ENCODE measurements at places on chromosomes 2 and 18.

DNA sequence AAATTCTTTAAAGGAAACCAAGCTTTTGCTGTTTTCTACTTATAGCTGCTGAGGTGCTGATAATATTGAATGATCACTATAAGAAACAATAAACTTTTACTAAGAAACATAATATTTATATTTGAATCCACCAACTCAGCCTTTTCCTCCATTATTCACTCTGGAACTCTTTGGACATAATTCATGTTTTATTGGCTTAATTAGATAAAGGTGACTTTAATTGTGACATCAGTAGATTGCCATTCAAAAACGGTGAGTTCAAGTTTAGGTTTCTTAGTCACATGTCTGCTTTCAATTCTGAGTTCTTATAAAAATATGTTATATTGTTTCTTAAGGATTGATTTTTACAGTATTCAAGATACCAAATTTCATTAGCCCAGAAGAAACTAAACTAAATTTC is 24.0 kb downstream of the CCDC85A start:
- DNase-seq = no peak

DNA sequence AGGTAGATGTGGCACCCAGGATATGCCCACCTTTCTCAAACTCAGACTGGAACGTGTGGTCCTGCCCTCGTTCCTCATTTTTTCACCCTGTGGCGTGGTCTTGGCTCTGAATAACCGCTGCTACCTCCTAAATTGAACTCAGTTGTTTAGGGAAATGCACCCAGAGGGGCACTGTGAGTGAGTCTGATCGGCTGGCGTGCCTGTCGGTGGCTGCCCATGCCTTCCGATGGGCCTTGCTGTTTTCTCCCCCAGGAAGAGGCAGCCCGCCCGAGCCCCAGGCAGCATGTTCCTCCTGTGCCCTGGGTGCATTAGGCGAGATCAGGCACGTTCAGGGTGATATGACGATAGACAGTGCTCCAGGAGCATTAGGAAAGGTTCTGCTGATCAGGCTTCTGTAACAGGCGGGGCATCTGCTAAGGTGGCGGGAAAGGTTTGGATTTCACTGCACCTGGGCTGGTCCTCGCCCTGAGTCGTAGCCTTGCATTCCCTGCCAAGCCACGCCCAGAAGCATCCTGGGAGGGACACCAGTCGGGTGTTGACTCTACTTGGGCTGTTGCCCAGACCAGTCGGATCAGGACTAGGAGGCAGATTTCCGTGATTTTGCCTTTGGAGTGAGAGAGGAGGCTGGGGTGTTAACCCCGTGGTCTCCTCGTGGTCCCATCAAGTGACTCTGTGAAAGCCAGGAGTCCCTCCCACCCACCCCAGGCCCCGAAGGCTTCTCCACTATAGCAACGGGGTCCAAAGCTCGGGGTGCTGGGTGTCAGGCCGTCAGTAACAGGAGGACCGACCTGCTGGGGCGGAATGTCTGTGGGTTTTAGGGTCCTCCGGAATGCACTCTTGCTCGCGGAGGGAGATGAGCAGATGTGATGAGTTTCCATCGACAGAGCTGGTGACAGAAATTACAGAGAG is 75.1 kb downstream of the SH3BP4 start:
- DNase-seq = peak; percentile 97

DNA sequence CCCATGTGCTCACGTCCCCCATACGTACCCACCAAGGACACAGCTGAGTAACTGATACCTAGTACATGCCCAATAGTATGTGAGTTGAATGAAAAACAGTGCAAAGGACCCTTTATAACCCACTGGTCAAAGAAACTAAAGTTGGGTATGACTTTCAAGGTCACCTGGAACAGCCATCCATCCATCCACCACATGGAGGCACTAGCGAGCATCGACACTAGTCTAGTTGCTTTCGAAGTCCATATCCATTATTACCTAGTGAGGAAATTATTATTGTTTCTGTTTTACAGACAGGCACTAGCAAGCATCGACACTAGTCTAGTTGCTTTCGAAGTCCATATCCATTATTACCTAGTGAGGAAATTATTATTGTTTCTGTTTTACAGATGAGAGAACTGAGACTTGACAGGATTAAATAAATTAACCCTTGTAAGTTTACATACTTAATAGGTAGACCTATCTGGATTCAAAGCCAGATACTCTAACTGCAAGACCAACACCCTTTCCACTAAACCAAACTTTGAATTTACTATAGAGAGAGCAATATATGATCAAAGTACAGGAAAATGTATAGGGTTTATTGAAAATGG is 233.7 kb downstream of the METTL4 start:
- DNase-seq = no peak

DNA sequence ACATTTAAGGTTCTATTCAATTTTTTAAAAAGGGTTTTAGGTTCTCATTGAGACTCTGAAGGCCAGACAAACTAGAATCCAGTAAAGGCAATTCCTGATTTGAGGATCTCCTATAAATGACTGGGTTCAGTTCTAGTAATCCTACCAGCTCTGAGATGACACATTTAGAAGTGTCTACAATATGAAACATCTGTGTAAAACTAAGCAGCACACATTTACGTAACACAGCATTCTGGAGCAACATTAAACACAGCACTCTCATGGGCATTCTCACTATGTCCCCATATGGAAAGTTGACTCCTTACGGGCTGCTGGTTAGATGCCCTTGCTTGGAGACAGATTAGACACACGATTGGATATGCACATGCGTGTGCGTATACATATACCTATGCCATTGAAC is 114.4 kb downstream of the ZNF385B start:
- no peak for DNase-seq

GRCh38 chr2:20404950-20405349 is 41.9 kb upstream of the RHOB start:
- no peak for DNase-seq

- no peak for DNase-seq
Observed at GRCh38 chr18:27787547-27787946, 389.4 kb downstream of the CDH2 start.

DNA sequence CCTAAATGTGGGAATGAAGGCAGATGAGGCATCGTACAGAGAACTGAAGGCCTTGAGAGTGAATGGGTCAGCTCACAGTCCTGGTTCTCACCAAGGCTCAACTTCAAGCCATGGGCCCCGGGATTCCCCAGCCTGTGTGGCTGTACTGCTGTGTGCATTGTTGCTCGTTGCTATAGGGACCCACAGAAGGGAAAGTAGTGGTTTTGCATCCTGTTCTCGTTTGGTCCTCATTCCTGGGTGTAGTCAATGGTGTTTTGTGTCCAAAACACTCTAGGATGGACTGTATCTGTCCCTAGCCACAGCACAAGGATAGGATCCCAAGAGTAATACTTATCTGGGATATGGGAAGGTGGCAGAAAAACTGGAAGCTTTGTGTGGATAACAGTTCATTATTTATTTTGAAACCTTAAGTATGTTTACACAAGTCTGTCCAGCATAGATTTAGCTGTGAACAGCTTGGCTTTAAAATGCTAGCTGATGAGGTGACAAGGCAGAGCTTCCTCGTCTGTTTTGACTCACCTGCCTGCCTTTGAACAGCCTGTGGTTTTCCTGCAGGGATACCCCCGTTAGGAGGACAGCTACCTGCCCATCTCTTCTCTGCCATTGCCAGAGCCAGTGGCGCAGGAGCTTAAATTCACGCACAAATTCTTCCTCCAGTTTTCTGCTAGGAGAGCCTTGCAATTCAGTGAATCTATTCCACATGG is 85.0 kb downstream of the WDSUB1 start:
- no peak for DNase-seq

DNA sequence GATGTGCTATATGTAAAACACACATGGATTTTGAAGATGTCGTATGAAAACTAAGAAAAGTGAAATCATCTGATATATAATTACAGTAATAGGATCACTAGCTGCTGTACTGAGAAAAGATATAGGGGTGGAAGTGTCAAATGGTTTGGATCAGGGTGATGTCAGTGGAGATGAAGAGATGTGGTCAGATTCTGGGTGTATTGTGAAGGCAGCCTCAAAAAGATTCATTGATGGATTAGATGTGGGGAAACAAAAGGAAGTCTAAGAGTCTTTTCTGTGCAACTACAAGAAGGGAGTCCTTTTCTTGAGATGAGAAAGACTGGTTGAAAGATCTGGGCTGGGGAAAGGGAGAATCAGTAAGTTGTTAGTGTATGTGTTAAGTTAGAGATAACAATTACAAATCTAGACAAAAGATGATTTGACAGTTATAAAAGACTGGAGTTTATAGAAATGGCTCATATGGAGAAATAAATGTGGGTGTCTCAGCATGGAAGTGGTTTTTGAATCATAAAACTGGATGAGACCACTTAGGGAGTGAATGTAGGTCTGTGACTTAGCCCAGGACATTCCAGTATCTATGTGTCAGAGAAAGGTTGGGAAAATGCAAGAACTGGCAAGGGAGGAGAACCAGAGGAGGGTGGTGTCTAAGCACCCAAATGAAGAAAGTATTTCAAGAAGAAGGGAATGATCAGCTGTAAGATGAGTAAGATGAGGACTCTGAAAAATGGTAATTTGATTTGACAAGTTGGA is 347.4 kb downstream of the PARD3B start:
- no peak for DNase-seq

DNA sequence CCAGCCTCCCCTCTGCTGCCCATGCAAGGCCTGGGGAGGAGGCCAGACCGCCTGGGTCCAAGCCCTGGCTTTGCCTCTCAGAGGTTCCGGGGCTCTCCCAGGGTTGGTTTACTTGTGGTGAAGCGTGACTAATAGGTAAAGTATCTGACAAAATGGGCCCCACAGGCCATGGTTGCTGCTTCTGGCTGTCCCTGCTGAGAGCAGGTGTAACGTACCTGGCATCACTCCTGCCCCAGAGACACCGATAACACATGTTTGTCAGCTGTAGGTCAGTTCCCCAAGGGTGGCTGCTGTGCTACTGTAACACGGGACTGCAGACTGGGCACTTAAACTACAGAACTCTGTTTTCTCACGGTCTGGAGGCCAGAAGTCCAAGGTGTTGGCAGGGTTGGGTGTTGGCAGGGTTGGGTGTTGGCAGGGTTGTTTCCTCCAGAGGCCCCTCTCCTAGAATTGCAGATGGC is 34.1 kb downstream of the ODC1 start:
- no peak for DNase-seq

DNA sequence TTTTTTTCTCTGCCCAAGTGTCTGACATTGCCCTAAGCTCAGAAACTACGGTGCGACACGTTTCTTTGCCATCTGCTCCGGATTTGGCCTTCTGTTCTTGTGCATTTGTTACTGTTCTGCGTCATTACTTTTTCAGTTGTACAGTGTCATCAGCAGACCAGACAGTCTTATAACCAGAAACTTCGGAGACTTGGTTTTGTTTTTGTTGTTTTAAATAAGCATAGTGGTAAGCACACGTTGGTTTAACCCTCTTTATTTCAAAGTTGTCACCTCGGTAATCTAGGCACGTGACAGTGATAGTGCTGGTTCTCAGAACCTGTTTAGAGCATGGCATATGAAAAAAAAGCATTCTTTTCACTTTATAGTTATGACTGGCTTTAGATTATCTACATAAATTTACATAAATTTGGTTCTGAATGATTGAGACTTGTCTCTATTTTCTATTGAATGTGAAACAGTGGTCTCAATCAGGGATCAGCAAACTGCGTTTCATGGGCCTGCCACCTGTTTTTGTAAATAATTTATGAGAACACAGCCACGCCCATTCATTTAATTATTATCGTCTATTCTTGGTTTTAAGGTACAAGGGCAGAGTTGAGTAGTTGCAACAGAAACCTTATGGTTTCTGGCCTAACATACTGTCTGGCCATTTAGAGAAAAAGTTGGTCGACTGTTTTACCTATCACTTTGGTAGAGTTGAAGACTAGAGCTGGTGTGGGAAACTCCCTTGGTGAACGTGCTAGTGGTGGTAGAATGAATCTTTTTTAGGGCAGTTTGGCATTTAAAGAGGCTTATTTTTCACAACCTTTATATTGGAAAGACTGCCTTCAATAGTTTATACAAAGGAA is 106.5 kb downstream of the ZNF532 start:
- DNase-seq = no peak

DNA sequence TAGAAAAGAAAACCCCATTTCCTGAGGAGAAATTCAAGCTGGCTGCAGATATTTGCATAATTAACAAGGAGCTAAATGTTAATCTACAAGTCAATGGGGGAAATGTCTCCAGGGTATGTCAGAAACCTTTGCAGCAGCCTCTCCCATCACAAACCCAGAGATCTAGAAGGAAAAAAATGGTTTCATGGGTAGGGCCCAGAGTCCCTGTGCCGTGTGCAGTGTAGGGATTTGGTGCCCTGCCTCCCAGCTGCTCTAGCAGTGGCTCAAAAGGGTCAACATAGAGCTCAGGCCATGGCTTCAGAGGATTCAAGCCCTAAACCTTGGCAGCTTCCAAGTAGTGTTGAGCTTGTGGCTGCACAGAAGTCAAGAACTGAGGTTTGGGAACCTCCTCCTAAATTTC is 290.2 kb upstream of the TMEFF2 start:
- no peak for DNase-seq

- no peak for DNase-seq
Observed at GRCh38 chr2:159164457-159164911, 122.0 kb downstream of the WDSUB1 start.

DNA sequence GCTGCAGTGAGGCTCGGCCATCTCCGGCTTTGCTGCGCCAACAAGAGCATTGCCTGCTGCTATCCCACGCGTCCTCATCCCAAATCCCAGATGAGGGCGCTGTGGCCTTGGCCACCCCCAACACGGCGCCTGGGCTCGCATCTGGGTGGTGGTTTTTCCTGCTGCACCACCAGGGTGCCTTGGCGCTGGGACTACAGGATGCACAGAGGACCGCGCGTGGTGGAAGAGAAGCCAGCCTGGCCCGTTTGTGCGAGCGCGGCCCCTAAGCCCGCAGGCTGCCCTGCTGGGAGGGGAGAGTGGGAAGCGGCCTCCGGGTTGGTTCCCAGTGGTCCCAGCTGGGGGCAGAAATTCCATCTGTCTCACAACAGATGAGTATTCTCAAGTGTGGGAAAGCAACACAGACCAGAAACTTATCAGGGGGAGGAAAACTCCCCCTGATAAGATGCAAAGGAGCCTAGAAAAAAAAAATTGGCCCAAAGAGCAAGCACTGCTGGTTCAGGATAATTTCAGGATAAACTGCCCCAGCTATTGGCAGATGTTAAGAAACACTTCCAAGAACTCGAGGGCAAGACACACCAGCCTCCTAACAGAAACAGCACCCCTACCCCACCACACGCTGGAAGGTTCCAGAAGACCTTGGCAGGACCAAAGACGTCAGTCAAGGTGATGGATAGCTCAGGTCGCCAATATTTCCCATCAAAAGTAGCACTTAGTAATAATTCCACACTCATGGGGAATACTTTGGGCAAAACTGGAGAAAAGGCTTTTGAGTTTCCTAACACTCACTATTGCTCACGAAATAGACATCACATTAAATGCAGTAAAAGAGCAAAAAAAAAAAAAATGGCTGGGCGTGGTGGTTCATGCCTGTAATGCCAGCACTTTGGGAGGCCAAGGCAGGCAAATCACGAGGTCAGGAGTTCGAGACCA is 152.1 kb downstream of the PXDN start:
- peak; percentile 82 for DNase-seq

DNA sequence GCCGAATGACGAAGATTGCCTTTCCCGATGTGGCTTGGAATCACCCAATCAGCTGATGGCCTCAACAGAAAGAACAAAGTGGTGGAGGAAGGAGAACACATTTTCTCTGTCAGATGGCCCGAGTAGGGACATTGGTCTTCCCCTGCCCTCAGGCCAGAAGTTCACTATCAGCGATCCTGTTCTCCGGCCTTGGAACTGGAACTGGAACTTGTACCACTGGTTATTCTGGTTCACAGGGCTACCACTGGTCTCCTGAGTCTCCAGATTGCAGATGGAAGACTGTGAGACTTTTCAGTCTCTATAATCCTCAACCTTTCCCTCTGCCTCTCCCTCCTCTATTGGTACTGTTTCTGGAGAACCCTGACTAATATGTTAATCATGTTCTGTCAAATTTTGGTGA is 180.4 kb downstream of the ANKRD30B start:
- peak; percentile 44 for DNase-seq

GRCh38 chr18:24443870-24444269 is 16.6 kb upstream of the HRH4 start:
- DNase-seq = no peak

All from prostate gland (tissue), 2 donors.